ENCODE measurements at places on chromosomes 11 and 22.
A peak's percentile ranks its signal among the peaks of the same experiment; 100 is the strongest.

GRCh38 chr22:17884893-17885292 is 110.6 kb upstream of the BID start:
- no peak for DNase-seq

DNA sequence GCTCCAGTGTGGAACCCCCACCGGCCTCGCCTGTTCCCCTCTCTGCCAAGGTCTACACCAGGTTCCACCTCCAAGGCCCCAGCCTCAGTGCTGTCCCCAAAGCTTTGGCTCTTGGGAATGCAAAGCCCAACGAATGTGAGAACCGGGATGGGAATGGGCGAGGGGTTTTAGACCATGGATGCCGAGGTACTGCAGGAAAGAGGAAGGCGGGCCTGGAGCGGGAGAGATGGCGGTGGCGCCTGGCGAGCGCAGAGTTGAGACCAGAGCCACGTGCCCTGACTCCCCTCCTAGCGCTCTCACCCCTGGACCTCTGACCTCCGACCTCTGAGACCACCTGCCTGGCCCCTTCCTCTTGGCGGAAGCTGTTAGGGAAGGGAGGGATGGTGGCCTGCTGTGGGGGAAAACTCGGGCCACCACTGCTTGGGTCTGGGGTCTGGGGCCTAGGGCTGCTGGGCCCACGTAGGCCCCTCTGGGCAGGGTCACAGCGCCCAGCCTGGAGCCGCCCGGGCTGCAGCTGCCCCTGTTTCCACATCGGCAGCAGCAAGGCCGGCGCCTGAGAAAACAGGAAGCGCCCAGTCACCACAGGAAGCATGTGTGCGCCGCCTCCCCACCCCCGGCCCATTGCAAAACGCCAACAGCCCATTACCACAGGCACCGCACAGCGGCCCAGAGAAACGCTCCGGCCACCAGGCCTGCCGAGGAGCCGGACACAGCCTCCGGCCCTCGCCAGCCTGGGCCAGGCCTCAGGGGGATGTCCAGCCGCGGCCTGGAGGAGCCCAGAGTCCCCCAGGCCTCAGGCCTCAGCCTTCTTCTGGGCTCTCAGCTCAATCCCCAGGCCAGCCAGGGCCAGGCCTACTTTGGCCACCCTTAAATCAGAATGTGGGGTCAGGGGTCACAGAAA is 13.8 kb upstream of the SLC39A13 start:
- DNase-seq: no peak

DNA sequence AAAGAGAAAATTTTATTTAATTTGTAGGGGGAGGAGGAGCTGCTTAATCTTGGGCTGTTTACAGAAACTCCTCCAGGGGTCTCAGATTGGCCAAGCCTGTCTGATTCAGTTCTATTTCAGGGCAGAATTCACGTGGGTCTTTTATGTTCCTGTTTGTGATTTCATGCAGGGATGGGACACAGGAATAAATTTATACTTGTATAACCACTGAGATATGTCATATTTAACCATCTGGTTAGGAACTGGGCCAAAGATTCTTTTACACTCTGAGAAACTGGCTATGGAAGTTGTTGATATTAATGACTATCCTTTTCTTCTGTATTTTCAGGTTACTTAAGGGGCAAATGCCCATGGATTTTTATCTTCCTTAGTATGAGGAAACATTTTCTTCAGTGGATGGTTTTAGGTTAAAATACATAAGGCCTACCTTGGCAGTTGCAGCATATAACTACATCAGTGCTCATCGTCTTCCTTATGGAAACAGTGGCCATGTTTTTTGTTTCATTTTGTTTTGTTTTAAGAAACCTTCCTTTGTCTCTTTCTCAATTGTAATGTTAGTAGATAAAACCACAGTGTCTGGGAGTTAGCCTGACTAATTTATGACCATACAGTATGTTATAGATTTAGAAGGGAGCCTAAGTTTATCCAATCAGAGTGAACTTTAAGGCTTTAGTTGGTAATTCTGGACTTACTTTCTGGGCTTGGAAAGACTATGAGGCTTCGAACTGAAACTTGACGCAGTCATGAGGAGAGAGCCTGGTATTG is 132.4 kb upstream of the ANO3 start:
- DNase-seq: no peak

DNA sequence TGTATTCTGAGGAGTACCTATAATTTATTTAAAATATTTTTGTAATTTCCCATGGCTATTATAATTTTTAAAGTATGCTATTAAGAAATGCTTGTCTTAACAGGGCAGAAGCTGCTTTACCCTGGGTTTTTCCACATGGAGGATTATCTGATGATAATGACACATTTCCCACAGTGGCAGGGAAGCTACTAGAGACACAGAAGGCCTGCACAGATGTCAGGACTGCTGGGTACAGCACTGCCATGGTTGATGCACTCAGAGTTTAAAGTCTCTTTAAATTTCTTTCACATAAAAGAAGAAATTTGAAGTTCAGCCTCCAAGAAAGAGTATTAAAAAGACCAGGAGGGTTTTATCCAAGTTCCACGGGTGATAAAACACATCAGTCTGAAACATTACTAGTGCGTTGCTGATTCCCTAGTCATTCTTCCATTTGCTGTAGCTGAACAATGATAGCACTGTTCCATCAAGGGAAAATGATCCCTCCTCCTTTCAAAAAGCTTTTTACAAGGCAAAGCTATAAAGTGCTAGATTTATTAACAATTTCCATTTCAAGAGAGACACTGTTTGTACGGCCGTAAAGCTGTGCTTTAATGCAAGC is 363.0 kb downstream of the CNTN5 start:
- DNase-seq: no peak

GRCh38 chr11:121091492-121092152 is 9.4 kb upstream of the TECTA start:
- DNase-seq: no peak

DNA sequence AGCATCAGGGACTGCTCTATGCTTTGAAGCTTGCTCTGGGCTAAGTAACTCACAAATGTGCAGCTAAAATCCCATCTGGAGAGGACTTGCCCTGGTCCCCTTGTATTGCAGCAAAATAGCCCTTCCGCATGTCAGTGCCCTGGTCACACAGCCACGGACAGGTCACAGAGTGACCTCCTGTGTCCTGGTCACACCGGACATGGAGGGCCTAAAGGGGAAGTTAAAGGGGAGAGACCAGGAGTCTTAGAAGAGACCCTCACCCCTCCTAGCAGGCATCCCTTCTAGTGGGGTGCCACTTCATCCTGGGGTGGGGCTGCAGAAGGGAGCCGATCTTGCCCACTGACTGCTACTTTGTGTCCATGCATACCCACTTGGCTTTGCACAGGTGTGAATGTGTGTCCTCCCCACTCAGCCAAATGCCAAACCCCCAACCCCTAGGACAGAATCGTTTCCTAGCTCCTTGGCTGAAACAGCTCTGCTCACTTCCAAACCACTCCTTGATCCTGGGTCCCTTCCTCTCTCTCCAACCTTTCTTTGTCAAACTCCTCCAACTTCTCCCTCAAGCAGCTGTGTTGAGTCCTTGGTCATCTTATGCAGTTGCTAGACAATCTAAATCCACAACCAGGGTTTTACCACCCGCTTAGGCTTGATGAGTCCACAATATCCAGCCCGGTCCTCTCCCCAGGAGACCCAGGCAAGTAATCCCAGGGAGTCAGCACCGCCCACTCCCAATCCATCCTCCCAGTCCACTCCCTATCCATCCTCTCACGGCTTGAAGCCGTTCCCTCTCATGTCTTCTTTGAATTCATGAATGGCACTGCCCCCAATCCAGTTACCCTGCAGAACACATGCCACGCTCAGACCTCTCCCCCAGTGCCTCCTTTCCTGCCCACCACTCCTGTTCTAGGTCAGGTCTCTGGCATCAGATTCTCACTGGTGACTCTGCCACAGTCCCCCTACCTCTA is 3.3 kb upstream of the FXYD6 start:
- DNase-seq: no peak

GRCh38 chr11:9862981-9863380 is 199.1 kb downstream of the SWAP70 start:
- no peak for DNase-seq

DNA sequence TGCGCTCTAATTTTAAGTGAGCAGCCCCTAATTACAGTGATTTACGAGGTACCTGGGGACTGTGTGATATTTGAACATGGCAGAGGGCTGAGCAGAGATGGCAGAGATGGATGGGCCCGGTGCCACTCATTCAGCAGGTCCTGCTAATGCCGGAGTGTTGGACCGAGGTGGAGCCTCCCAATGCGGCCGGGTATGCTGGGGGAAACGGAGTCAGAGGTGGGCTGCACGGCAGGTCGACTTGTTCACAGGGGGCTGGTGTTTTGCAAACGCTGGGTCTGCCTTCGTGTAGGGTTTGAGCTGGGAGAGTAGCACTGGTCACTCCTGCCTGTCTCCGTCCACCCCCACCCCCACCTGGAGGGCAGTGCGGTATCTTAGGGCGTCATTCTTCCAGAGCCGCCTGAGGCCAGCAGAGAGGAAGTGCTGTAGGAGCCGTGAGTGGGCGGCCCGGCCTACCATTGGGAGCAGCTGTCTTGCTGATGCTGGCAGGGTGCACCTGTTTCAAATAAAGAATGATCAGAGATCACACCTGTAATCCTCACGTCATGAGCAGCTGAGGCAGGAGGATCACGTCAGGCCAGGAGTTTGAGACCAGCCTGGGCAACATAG is 122.6 kb downstream of the IGLL1 start:
- DNase-seq: no peak

- no peak for DNase-seq
Observed at GRCh38 chr22:33109514-33110430, 51.6 kb upstream of the SYN3 start.

DNA sequence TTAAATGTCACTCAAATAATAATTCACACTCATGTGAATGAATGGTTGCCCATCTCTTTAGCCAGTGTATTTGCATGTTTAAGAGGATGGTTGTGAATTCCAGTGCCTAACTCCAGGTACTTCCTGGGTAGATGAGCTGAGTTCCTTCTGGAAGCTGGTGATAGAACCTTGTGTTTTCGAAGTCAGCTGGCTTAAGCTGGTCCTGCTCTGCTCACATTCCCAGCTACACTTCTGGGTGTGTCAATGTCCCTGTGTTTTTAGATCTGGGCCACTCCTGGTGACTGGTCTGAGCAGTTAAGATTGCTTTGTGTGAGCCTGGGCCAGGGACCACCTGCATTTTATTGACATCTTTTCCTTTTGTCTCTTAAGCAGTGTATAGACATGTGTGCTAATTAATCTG is 10.6 kb downstream of the TEAD1 start:
- DNase-seq: no peak

DNA sequence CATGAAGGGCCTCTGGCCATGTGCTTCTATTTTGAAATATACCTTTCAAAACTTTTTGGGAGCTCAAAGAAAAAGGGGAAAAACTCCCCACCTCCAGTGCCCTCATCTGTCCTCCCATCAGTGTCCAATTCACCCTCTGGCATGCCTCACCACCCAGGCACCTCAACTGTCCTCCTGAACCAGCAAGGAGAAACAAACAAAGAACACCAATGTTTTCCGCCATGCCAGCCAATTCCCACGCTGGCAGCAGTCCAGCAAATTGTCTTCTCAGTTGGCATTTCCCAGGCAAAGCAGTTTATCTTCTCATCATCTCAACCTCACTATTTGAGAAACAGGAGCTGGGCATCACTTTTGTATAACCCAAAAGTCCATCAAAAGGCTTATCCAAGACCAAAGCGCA is 496.9 kb downstream of the SOX6 start:
- DNase-seq: no peak

- DNase-seq: no peak
Observed at GRCh38 chr11:16790486-16791190, 52.2 kb downstream of the C11orf58 start.

- DNase-seq: no peak
Observed at GRCh38 chr11:113188371-113188834, 126.0 kb upstream of the TTC12 start.

GRCh38 chr11:46711303-46711702 is 7.7 kb upstream of the F2 start:
- DNase-seq: no peak

DNA sequence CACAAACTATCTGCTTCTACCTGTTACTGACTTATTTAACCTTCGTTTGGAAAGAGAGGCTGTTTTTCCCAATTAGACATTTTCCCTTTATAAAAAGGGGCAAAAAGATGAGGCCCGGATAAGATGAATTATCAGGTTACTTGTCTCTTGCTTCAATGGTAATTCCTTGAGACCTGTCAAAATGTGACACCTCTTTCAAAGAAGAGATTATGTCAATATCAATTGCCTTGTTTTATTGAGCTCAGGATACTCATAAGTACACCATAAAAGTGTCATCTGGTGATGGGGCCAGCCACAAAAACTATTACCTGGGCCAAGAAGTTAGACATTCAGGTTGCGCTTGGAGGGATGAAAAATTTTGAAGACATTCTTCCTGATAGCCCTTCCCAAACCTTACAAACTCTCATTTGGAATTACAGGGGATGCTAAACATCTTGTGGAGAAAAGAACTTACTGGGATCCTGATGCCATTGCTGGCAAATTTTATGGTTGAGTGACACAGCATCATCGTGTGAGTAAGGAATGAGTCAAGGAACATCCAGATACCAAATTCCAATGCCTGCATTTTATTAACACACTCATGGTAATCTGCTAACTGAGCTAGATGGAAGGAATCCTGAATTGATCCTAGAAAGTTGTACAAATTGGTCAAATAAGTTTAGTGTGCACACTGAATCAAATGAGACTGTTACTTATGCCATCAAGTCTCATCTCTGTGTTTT is 1071.2 kb downstream of the LRRC4C start:
- DNase-seq: peak; percentile 4

GRCh38 chr11:72144807-72145565 is 9.5 kb downstream of the FOLR3 start:
- peak; percentile 35 for DNase-seq

- no peak for DNase-seq
Observed at GRCh38 chr11:1000357-1001278, 35.9 kb downstream of the MUC6 start.

All from hepatic stellate cell (primary cell).